ENCODE measurements at places on chromosomes 11 and 22. TPM values are rescaled to one million over a fixed set of nuclear protein-coding genes. Genes with fewer than 3 reads are reported as not detected.

BEST1 gene
- 1.1 TPM for total RNA-seq

- DNase-seq: no peak
These were observed 43.2 kb upstream of the CLDN5 start for GRCh38 chr22:19567157-19568009.

- DNase-seq: no peak
These were observed 133.0 kb downstream of the RAB38 start for GRCh38 chr11:88042238-88042637.

TMPRSS5 gene
- 9.6 TPM for total RNA-seq

GRCh38 chr11:94193288-94193687 lies 64.6 kb downstream of the PANX1 start:
- peak; percentile 7 for DNase-seq

DNA sequence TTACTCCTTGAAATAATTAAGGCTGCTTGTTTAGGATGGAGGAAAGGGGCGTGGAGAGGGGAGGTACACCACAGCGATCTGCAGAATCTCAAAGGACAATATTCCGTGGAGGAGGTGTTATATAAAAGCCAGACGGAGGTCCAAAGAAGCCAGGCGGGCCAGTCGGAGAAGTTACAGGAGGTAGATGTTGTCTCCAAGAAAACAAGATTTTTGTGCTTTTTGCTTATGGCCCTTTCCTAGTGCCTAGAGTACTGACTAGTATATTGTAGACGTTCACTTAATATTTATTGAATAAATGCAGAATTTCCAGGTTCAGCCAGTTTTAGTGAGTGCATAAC lies 761 bp downstream of the ZDHHC13 start:
- DNase-seq: no peak

TUBA8 gene
- 2.4 TPM for total RNA-seq

DNA sequence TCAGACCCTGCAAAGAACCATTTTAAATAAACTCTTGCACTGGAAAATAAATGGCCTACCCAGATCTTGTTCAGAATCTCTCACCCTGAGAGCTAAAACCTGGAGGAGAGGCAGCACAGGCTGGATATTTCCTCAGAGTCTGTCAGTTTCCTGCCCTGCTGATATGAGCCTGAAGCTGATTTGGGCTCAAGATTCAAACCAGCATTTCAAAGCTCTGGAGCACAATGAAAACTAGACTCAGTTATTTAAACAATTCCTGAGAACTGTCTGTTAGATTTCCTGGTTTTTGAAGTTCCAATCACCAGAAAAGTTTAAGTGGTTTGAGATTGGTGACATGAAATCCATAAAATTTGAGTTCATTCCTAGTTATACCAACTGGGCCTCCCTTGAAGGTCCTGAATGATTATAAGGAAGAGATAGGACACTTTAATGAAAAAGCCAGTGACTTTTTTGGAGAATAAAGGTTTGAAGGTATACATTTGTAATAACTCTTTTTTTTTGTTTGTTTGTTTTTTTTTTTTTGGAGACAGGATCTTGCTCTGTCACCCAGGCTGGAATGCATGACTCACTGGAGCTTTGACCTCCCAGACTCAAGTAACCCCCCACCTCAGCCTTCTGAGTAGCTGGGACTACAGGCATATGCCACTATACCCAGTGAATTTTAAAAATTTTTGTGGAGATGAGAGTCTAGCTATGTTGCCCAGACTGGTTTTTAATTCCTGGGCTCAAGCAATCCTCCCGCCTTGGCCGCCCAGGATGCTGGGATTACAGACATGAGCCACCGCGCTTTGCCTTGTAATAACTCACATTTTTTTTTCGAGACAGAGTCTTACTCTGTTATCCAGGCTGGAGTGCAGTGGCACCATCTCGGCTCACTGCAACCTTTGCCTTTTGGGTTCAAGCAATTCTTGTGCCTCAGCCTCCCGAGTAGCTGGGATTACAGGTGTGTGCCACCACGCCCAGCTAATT lies 8.0 kb upstream of the ESAM start:
- DNase-seq: no peak

DNA sequence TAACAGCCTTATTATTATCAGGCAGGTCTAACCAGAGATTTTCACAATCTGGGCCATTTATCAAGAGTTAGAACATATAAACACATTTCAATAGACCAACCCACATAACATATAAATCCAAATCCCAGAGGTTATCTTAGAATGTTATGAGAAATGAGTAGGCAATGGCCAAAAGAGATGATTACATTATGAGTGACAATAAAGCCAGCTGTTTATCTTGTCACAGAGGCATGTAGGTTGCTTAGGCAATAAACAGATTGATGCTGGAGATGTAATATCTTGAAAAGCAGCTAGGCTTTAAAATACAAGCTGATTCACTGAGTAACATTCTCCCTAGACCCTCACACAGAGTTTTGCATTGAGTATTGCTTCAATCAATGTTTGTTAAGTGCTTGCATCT lies 148.5 kb upstream of the SESN3 start:
- DNase-seq: no peak

GRCh38 chr11:83033972-83034672 lies 37.6 kb downstream of the RAB30 start:
- peak; percentile 2 for DNase-seq

APOL2 gene
- total RNA-seq: 90.1 TPM

DNA sequence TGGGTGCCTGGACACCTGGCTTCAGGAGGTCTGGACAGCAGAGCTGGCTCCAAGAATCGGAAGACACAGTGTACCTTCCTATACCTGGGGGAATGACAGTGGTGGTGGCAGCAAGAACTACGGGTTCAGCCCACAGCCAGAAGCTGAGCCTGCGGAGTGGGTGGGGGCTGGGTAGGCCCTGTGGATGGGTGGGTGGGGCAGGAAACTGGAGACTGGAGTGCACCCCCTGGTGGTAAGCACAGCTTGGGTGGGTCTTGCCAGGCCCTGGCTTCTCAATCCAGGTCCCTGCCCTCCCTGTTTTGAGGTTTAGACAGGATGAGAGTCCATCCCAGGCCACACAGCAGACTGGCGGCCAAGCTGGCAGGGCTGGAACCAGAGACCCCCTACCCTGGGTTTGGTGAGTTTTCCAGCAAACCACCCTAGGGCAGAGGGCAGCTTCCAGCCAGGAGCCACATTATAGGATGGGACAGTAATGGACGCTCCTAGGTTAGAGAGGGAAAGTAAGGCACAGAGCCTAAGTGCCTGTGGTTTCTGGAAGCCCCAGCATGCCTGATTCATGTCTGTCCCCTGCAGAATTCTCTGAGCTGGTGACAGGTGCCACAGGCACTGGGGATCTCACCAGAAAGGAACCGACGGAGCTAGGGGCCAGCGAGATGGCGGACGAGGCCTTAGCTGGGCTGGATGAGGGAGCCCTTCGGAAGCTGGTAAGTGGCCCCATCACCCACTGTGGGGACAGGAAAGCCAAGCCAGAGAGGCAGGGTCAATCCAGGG lies 1.7 kb downstream of the SMTN start:
- peak; percentile 80 for DNase-seq

DNA sequence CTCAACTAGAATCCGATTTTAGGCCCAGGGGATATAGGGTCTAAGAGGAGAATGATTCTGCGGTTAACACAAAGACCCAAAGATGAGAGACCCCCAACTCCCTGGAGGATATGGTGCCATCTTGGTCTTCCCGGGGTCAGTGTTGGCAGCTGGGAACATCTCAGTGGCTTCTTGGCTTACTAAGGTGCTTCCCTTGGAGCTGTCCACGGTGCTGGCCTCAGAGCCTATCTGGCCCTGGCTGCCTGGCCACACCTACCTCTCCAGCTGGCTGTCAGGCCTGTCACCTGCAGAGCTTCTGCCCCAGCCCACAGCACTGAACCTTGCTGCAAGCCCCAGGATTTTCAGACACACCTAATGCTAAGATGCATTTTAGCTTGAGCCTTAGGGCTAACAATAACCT lies 70.7 kb upstream of the THY1 start:
- DNase-seq: peak; percentile 31

DNA sequence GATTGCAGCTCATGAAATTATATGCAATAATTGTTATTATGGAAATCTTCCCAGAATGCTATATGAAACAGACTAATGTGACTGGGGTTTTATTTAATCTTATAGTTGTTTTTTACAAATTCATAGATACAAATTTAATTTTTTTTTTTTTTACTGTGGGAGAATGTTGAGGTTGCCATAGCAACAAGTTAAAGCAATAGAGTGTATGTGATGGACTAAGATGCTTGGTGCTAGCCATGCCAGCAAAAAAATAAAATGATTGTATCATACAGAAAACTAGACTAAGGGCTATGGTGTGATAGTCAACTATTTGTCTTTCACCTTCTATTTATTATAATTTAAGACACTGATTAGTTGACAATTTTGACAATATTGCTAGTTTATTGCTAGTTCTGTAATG lies 163.2 kb upstream of the BLID start:
- no peak for DNase-seq

TTC36 gene
- 0.39 TPM for total RNA-seq

MPPED2 gene
- not detected for total RNA-seq

MUC5AC gene
- total RNA-seq: 145 TPM

DNA sequence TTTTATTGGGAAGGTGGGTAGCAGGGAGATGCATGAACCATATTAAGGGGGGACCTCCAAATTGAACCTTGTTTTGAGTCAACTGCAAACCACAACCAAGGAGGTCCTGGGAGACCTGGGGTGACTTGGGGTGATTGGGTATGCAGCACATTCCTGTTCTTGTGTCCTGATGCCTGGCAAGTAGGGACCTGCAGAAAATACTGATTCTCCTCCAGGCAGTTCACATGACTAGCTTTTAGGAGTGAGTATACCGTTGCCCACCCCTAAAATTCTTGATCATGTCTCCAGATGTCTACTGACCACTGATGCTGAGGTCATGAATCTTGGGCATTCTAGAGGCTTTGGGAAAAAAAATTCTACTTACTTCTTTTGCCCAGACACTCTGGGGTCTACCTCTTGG lies 6.3 kb downstream of the EHF start:
- DNase-seq: no peak

TSKU gene
- total RNA-seq: 49.0 TPM

DNA sequence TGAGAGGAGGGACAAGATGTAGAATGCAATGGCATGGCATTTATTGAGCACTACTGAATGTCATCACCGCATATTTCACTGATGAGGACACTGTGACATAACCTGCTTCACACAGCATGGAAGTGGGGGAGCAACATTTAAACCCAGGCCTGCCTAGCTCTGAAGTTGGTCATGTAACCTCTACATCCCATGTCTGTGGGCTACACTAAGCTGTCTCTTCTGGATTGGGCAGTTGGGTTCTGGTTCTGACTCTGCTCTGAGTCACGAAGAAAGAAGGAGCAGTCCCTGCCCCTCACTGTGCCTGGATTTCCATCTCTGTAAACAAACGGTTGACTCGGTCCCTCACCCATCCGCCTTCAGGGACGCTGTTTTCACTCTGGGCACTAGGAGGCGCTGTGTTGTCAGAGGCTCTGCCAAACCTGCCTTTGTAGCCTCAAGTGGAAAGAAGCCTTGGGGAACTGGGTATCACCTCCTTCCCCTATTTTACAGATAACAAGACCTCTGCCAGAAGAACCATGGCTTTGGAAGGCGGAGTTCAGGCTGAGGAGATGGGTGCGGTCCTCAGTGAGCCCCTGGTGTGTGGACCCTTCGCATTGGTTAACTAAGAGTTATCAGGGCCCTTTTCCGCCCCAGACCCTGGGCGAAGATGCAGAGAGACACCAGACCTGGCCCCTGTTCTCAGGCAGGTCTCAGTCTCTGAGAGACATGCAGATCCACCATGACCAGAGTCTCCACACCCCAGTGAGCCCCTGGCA lies 12.7 kb upstream of the ARHGEF17 start:
- DNase-seq: peak; percentile 83

MMP7 gene
- 171 TPM for total RNA-seq

GRCh38 chr11:102111787-102112508 lies 1.7 kb downstream of the YAP1 start:
- no peak for DNase-seq

RIN1 gene
- total RNA-seq: 17.6 TPM

DNA sequence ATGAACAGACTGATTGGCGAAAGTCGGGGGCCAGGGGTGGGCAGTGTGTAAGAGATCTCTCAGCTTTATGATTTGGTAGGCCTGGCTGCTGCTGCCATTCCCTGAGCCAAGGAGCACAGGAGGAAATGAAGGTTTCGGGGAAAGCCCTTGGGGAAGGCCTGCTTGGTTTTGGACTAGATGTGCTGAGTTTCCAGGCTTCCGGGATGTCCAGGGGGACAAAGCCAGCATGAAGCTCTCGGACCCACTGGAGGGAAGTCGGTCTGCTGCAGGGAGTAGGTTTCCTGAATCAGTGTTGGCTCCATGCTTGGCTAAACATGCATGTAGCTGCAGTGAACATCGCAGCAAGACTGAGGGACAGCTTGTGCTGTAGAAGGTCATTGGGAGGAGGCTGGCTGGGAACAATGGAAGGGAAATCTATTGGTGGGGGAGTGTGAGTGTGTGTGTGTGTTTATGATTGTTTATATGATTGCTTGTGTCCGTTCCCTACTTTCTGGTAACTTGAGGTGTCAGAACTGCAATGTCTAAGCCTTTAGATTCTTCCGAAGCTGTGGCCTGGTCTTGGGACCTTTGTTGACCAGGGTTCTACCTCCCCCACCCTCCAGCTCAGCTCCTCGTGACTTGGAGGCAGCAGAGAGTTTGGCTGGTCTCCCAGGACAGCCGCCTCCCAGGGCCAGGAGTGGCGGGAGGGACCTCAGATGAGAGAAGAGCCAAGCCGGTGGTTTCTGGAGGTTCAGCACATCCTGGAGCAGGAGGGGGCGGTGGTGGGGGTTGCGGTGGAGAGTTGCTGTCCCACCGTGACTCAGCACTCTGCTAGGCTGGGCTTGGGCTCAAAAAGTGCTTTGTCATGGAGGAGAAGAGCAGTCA lies 4.0 kb upstream of the FTH1 start:
- peak; percentile 97 for DNase-seq

CABP7 gene
- total RNA-seq: not detected

- no peak for DNase-seq
These were observed 817.4 kb downstream of the OPCML start for GRCh38 chr11:132714859-132715440.

DNA sequence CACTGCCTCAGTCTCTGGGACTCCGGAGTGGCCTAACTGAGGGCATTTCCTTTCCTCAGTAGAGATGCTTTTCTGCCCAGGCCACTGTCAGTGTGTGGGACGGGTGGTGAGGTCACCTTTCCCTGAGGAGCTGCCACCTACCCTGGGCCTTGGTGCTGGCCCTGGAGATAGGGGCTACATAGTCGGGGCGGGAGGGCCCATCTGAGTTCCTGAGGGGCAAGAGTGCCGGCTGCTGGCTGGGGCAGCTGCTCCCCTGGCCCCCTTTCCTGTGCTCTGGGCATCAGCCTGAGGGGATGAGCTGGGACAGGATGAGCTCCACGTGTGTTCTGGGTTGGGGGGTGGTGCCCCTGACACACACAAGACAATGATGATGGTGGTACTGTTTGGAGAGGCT lies 5.4 kb downstream of the KCNC1 start:
- no peak for DNase-seq

GRCh38 chr11:27912916-27913315 lies 195.0 kb downstream of the KIF18A start:
- DNase-seq: no peak

All from Calu3 (cell line).